ENCODE measurements at places on chromosomes 3 and 15.
A peak's percentile ranks its signal among the peaks of the same experiment; 100 is the strongest.

- no peak for DNase-seq
These were observed 692.7 kb upstream of the ALCAM start for GRCh38 chr3:104673981-104674380.

- no peak for DNase-seq
These were observed 17.9 kb upstream of the EMC3 start for GRCh38 chr3:10004506-10004905.

DNA sequence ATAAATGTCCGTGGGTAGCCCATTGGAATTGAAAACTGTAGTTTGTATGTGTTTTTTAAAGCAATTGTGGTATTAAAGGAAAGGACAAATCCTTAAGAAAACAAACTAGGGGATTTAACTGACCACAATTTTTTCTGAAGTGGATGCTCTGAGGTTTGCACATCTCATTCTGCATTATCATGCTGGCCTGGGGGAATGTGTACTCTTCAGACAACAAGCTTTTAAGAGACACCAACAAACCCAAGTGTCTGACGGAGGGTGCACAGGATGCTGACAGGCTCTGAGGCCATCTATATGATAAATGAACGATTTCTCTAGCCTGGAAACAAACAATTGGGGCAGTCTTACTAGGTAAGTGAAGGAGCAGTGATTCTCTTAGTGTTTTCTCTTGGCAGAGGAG lies 9.1 kb downstream of the LINS1 start:
- no peak for DNase-seq

- DNase-seq: no peak
These were observed 11.0 kb upstream of the PCCB start for GRCh38 chr3:136239094-136239493.

GRCh38 chr15:92886042-92886537 lies 14.0 kb upstream of the CHD2 start:
- no peak for DNase-seq

GRCh38 chr3:114756506-114757279 lies 390.4 kb downstream of the ZBTB20 start:
- DNase-seq: no peak

DNA sequence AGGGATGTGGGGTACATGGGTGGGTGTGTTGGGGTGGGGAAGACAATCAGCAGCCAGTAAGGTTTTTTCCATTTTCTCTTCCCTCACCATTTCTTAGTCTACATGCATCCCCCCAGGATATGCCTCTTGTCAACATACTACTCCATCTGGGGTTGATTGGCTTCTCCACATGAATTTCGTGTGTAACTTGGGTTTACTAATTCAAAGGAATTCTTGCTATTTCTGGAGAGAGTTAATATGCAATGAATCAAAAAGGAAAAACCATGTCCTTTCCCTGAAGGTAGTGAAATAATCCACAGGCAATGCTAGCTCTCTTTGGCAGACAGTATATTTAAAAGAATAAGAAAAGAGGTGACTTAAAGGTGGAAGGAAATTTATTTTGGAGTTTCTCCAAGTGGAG lies 198.4 kb downstream of the EBLN2 start:
- no peak for DNase-seq

- no peak for DNase-seq
These were observed 26.7 kb downstream of the SNTN start for GRCh38 chr3:63679186-63679585.

GRCh38 chr15:101152914-101153313 lies 98.9 kb downstream of the CHSY1 start:
- DNase-seq: no peak

DNA sequence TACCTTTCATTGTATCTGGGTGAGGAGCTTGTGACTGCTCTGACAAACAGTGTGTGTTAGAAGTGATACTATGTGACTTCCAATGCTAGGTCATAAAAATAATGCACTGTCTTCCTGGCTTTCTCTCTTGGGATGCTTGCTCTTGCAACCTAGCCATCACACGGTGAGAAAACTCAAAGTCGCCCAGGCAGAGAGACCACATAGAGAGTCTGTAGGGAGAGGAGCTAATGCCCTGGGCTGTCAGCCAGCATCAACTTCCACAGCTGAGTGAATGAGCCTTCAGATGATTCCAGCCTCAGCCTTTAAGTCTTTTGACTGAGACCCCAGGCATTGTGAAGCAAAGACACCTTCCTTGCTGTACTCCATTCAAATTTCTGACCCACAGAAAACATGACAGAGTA lies 220.6 kb upstream of the SGO1 start:
- no peak for DNase-seq

GRCh38 chr3:149592758-149593240 lies 65.0 kb downstream of the WWTR1 start:
- DNase-seq: no peak

GRCh38 chr3:88105325-88105724 lies 44.4 kb upstream of the C3orf38 start:
- DNase-seq: no peak

GRCh38 chr3:48835650-48836366 lies 11.9 kb downstream of the PRKAR2A start:
- no peak for DNase-seq

DNA sequence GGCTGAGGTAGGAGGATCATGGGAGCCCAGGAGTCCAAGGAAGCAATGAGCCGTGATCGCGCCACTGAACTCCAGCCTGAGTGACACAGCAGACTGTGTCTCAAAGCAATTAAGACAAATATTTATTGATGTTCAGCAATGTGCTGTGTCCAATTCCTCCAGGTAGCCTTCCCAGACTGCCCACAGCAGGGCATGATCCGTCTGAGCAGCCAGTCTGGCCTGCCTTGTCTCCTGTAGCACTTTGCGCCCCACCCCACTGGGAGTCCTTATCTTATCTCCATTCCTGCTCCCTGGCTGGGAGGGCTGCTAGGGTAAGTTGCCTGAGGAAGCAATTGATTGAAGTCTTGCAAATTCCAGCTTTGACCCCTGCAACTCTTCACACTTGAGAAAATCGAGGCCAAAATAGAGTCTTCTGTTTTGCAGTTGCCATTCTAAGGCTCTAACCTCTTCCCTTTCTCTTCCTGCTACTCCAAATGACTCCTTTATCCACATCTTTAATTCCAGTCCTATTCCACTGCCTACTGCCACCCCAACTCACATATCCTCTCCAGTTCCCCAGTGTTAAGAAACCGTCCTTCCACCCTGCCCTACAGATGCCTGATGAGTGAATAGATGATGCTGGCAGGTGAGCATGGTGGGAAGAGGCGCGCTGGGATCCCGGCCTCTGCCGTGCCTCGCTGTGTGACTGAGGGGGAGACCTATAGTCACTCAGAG lies 26.9 kb upstream of the LCTL start:
- no peak for DNase-seq

DNA sequence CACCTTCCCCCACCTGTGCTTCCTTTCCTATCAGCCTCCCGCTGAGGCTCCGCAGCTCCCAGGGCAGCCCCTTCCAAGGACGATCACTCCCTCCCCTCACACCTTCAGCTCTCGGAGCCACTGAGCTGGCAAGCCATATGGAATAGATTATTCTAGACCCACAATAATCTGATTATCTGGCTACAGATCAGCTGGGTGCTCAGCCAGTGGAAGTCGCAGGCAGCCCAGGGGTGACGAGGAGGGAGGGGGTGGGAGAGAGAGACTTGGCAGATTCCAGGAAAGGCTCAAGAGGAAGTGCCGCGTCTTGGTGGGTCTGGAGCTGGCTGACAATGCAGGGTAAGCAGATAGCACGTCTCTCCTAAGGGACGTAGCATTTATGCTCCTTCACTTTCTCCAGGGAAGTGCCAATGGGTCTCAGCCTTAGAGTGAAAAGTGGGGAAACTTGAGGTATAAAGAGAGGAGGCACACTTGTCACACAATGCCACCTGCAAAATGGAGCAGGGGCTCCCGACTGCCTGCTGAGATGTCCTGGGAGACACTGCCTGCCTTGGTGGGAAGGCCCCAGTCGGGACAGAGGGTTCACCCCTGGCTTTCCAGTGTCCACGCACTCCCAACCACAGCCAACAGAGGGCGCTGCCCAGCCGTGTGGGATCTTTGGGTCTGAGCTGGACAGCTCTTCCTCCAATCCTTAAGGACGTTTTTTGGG lies 9.4 kb upstream of the MESP1 start:
- DNase-seq: peak; percentile 12

DNA sequence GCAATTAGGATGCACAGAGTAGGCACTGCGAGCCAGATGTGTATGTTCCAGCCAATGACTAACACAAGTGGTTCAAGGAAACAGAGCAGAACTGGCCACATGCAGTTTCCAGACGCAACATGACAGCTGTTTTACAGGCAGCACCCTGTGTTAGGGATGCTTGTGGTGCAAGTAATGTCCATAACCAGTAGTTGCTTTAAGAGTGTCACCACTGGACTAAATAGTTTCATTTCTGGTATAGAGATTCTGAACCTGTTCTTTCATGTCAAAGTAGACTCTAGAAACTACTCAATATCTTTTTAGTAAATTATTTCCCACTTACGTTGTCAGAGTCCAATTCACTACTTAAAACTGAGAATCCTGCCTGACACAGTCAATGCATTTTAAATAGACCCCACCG lies 14.5 kb upstream of the LPP start:
- no peak for DNase-seq

DNA sequence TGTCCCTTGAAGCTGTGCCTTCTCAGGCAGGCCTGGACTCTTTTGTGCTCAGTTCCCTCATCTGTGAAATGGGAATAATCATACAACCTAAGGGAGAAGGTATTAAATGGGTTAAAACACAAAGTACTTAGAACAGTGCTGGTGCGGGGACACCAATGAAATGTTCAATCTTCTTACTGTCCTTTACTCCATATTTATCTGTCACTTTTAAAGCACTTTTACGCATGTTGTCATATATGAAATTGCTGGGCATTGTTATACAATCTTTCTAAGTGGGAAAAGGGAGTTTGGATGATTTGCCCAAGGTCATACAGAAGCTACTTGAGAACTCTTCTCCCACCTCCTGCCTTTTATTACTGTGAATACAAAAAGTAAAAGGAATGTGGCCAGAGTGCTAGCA lies 87.8 kb upstream of the PSMD6 start:
- no peak for DNase-seq

GRCh38 chr15:76961268-76962011 lies 29.9 kb downstream of the RCN2 start:
- no peak for DNase-seq

- DNase-seq: no peak
These were observed 180.4 kb downstream of the SMAD6 start for GRCh38 chr15:66882251-66883020.

DNA sequence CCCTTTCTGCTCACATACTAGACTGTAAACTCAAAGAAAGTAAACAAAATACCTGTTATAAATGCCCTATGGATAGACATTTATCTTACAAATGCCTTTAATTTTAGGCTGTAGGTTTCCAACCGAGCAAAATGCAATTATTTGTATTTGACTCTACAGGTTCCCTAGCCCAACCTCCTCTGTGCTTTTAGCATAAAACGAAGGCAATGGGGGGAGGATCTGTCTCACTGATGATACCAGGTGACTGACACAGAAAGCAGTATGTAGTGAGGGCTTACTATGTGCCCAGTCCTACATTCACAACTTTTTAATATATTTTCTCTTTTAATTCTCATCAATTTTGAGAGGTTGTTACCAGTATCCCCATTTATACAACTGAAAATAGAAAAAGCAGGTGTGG lies 87.4 kb downstream of the OXNAD1 start:
- DNase-seq: no peak

- no peak for DNase-seq
These were observed 2.4 kb upstream of the ETV5 start for GRCh38 chr3:186110975-186111974.

DNA sequence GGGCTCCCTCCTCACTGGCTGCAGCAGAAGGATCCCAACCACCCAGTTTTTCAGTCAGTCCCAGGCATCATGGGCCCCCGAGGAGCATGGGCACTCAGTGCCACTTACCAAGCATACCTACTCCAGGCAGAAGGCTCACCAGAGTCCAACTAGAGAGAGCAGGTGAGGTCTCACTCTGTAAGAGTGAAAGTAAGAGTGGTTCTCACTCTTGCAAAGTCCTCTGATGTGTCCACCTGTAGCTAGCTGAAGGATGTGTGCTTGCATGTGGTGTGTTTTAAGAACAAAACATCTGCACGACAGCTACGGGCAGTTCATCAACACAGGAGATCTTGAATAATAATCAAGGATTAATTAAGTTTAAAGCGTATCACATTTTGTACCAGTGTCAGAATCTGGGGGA lies 49.7 kb downstream of the CCK start:
- no peak for DNase-seq

- DNase-seq: no peak
These were observed 172.7 kb upstream of the KBTBD8 start for GRCh38 chr3:66825375-66825774.

DNA sequence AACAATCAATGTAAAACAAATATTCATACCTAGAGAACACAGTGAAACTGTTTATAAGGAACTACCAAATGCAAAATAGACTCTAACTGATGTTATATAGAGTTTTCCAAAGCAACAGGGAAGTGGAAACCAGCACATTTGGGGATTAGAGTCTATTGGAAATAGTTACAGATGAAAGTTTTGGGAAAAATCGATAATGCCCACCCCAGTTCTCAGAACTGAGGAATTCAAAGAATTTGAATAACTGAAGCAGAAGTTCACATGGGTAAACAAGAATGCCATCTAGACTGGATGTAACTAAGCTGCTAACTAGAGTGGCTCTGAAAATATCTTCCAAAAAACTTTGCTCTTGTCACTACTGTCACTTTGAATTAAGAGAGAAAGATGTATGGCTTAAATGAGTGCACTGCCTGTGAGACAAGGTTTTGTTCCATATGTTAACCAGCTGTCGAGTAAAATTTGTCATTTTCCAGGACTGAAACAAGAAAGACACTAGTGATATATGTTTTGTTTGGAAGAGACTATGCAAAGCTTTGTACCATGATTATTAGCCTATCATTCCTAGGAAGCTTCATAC lies 9.2 kb upstream of the DENND4A start:
- no peak for DNase-seq

DNA sequence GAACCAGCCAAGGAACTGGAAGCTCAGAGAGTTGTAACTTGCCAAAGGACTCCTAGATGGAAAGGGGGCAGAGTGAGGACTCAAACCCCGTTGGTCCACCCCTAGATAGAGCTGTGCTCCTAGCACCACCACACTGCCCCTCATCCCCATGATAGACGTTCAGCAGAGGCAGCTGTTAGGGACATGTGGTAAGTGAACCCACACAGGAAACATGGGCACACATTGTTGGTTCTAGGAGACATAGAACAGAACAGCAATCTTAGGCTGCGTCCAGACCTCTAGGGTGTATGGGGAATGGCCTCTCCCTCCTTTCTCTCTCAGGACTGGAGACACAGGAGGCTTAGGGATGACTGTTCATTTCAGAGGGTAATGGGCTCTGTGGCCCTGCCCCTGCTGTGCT lies 102.7 kb downstream of the ANP32A start:
- no peak for DNase-seq
